Right forelimb (tissue), 1 donor: ENCODE measurements at places on chromosomes 16 and 17.
A peak's percentile ranks its signal among the peaks of the same experiment; 100 is the strongest.

GRCh38 chr16:72261127-72261526, 89.2 kb upstream of the PMFBP1 start:
- no peak for DNase-seq

GRCh38 chr17:980406-981291, 1.1 kb upstream of the NXN start:
- DNase-seq, result peak; percentile 82

DNA sequence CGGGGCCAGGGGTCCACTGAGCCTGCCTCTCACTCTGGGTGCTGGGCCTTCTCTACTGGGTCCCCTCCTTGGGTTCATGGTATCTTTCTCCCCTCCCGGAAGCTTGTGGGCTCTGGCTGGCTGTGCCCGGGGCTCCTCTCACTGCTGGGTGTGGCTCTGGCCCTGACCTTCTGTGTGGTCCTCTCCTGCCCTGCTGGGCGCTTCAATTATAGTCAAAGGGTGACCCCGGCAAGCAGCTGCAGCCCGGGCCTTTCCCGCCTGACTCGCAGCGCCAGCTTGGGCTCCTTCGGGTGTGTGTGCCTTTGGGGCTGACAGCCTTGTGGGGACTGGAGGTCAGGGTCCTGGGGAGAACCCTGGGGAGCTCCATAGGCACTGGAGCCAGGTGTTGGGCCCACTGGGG, 54.2 kb upstream of the PVALEF start:
- no peak for DNase-seq

DNA sequence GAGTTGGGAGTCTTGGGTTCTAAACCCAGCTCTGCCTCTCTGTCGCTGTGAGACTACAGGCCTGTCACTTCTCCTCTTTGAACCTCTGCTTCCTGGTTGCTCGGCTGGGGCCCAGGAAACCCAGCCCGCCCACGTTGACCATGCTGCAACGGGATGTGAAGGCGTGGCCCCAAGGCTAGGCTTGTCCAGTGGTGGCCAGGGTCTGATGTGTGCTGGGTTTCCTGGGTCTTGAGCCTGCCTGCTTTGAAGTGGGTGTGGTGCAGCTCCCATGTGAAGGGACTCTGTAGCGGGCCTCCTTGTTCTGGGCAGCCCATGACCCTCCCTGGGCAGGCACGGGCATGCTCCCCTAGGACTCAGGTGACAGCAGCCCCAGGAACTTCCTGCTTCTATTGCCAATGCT, 82.3 kb downstream of the SDR42E1 start:
- DNase-seq, result no peak

DNA sequence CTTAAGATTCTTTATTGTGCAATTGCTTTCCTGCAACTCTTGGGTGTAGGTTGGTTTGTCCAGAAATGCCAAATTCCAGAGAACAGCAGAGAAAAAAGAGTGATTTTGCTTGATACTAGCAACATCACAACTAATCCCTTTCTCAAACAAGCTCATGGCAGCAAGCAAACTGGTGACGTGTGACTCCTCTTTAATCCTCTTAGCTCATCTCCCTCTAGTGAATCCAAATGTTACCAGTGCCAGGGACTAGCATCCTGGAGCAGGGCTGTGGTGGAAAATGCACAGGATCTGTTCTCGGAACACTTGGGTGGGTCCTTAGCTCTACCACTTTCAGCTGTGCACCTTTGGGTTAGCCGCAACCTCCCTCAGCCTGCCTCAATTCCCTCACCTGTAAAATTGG, 204.0 kb upstream of the CCL2 start:
- DNase-seq, result no peak

DNA sequence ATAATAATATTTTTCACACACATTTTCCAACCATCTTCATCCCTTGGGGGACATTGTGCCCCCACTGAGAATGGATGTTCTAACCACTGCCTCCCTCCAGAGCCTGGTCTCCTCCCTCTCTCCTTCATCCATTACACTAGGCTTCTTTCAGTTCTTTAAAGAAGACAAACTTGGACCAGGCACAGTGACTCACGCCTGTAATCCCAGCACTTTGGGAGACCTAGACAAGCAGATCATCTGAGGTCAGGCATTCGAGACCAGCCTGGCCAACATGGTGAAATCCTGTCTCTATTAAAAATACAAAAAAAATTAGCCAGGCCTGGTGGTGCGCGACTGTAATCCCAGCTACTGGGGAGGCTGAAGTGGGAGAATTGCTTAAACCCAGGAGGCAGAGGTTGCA, 6.5 kb downstream of the ALOX15 start:
- no peak for DNase-seq
